ENCODE measurements at places on chromosomes 4 and X. TPM values are rescaled to one million over a fixed set of nuclear protein-coding genes. Genes with fewer than 3 reads are reported as not detected.

The SPANXN3 gene
- not detected for total RNA-seq

The SERTM2 gene
- total RNA-seq = not detected

The GUCY1A1 gene
- total RNA-seq = not detected

The DCAF12L2 gene
- not detected for total RNA-seq

The ITGB1BP2 gene
- 1.6 TPM for total RNA-seq

The BMP3 gene
- under 0.01 TPM for total RNA-seq

The ADGRG2 gene
- total RNA-seq = 0.11 TPM

The RBM46 gene
- total RNA-seq = not detected

The FAM149A gene
- total RNA-seq = 1.6 TPM

All from LHCN-M2 (cell line).